ENCODE measurements at places on chromosomes 2 and 18.

- no peak for DNase-seq
Measured at GRCh38 chr2:66771359-66771976, 336.5 kb downstream of the MEIS1 start.

DNA sequence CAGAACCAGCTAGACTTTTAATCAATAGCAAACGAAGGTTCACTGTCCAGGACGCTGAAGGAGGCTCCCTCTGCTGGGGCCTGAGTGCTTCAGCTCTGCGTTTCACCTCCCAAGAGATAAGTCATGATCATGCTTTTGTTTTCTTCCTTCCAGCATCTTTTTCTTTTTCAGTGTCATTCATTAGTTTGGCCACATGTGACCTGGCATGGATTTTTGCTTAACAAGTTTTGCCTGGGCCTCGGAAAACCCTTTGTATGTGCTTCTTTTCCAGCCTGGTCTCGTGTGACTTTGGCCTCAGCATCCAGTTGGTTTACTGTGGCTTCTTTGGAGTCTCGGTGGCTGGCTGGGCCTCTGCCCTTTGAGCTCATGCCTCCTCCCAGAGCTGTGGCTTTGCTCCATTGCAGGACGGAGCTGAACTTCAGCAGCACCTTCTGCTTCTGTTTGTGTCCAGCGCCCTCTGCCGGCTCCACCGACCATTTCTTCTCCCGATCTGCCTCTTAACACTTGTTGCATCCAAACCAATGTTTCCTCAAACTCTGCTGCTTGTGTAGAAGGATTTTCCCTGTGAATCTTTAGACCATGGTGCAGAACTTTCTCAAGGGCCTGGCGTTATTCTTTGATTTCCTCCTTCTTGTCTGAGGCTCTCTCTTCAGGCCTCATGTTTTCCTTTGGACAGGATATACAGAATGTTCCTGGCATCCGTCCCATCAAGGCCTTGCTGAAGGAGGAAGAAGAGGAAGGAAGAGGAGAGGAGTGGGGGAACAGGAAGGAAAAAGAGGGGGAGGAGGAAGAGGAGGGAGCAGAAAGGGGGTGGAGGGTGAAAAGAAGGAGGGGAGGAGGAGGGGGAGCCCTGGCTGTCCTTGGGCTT is 23.6 kb upstream of the HES6 start:
- peak; percentile 85 for DNase-seq

DNA sequence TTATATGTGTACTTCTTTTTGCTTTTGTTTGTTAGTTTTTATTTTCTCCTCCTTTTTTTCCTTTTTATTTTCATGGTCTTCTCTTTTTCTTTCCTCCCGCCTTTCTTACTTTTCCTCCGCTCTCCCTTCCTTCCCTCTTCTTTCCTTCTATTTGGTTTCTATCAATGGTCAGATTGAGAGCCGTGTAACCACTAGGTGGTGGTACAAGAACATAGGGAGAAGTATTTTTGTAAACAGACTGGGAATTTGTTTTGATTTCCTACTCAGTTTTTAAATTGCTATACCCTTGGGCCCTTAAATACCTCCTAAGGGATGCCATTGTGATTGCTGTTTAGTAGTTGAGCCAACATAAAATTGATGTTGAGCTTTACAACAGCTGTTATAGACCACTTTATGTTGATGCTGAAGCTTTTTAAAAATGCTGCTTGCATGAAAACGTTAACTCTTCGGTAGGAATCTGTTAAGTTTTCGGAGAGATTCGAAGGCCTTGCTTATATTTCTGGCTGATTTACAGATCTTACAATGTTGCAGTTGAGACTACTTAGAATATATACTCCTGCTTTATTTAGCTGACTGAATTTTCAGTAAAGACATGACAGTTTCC is 124.2 kb downstream of the UBE2E3 start:
- DNase-seq = peak; percentile 46

DNA sequence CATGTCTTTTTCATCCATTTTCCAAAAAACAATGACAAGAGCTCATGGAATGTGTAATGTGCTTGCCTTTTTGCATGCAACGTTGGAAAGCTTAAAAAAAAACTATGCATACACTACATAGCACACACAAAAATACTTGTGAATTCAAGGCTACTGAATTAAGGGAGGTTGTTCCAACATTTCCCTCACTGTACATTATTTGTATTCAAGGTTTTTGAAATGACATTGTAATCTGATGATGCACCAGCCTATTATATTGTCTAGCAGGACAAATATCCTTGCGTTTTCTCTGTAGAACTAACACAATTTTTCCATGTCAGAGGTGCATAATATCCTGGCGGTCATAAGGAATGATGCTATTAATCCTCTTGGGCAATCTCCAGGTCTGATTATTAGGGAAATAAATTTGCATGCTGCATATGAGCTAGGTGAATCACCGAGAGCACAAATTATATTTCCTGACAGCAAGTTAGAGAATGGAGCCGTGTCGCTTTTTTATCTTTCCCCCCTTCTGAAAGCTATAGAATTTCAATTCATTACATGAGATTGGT is 836.9 kb upstream of the FANCL start:
- DNase-seq = no peak

DNA sequence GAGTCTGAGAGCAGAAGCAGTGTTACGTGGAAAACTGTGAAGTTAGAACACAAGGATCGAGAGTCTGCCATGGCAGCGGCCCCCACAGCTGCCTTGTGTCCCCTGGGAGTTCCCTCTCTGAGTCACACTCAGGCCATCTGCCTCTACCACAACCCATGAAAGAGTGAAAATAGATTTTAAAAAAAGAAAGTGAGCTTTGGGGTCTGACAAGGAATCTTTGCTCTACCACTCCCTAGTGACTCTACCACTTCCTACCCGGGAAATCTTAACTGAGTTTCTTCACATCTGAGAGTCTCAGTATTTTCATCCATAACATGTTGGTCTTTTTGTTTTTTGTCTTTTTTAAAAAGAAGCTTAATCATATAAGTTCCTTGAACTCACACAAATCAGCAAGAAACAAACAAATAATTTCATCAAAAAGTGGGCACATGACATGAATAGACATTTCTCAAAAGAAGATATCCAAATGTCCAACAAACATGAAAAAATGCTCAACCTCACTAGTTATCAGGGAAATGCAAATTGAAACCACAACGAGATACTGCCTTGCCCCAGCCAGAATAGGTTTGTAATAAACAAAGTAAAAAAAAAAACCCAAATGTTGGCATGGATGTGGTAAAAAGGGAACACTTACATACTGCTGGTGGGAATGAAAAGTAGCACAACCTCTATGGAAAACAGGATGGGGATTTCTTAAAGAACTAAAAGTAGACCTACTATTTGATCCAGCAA is 2.4 kb upstream of the MSGN1 start:
- DNase-seq = no peak

GRCh38 chr18:9025091-9025838 is 77.2 kb upstream of the NDUFV2 start:
- DNase-seq = no peak

DNA sequence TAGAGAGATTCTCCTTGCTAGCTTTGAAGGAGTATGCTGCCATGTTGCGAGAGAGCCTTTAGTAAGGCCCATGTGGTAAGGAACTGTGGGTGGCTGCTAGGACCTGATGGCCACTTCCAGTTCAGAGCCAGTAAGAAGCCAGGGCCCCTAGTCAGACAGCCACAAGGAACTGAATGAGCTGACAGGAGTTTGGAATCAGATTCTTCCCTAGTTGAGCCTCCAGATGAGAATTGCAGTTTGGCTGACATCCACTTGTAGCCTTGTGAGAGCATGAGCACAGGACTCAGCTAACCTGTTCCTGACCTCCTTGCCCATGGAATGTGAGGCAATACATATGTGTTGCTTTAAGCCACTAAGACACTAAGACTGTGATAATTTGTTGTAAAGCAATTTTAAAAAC is 1.2 kb upstream of the WDR7 start:
- no peak for DNase-seq

DNA sequence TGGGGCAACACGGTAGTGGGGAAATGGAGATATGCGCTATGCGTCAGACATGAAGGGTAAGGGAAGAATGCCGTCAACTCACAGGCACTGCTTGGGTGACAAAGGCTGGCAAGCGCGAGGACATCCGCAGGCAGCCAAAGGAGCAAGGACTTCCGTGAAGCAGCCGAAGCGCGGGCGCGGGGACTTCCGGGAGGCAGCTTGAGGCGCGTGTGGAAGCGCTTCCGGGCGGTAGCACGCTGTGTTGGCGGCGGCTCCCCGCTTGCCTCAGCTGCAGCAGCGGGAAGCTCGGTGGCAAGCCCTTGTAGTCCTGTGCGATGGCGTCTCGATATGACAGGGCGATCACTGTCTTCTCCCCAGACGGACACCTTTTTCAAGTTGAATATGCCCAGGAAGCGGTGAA is at the start of gene PSMA8:
PSMA8 (plus strand) TSS at position 218 of the 400 bp plus-strand sequence; CDS start at position 315, 97 bp downstream.
- DNase-seq = peak; percentile 6

- no peak for DNase-seq
Measured at GRCh38 chr18:79756143-79756500, 41.6 kb upstream of the KCNG2 start.

DNA sequence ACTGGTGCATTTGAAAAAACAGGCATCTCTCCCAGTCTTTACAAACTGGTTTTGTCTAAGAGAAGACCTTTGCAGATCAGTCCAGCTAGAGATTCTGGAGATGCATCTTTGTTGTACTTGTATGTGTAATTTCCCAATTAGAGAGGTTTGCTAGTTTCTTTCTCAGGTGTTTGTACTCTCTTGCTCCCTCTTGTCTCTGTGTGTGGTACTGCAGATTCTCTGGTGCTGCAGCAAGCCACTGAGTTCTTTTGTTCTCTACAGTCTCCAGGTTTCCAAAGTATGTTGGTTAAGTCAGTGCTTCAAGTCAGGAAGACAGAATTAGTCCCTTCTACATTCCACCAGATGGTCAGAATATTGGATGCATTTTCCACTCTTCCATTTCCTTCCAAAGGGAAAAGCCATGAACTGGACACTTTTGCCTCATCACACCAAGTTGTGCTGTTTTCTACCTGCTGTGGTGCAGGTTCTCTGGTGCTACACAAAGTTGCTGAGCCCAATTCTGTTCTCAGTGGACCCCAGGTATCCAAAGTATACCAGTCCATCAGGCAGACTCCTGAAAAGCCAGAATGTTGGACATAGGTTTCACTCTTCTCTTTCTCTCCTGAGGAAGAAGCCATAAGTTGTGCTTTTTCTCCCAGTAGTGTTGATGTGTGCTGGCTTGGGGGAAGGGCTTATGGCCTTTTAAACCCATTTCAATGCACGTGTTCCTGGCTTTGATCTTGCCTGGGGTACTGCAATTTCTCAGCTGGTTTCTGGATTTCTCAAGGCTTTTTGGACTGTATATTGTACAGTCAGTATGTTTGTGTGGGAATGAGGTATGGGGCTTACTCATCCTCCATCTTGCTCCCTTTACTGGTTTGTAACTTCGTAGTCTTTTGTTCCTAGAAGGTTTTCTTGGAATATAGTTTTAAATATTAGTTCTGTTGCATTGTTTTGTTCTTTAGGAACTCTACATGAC is 29.8 kb downstream of the EPC2 start:
- DNase-seq = peak; percentile 69

DNA sequence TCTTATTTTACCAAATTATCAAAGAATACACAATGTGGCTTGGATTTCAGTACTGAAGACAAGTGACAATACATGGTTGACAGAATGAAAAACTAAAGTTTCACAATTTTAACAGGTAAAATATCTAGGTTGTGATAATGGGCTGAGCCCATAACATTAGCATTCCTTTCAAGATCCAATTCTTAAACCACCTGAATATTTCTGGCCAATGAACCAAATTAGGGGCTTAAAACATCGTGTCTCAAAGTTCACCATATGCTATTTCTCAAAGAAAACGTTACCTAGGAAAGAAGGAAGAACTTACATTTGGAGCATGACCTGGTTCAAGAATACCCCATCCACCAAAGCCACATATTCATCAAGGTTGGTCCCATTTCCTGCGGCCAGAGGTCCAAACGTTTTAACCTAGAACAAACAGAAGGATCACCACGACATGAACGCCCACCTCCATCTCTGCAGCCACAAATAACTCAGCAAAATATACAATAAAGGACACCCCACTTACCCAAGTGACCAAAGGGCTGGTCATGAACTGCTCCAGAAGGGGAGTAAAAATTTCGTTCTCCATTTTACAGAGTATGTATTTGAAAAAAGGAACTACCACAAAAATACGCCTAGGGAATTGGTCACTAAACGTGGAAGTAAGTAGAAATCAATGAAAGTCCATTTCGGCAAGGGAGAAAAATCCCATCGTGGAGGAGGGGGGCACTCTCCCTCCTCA is 984 bp downstream of the CCDC88A start:
- DNase-seq = peak; percentile 30

DNA sequence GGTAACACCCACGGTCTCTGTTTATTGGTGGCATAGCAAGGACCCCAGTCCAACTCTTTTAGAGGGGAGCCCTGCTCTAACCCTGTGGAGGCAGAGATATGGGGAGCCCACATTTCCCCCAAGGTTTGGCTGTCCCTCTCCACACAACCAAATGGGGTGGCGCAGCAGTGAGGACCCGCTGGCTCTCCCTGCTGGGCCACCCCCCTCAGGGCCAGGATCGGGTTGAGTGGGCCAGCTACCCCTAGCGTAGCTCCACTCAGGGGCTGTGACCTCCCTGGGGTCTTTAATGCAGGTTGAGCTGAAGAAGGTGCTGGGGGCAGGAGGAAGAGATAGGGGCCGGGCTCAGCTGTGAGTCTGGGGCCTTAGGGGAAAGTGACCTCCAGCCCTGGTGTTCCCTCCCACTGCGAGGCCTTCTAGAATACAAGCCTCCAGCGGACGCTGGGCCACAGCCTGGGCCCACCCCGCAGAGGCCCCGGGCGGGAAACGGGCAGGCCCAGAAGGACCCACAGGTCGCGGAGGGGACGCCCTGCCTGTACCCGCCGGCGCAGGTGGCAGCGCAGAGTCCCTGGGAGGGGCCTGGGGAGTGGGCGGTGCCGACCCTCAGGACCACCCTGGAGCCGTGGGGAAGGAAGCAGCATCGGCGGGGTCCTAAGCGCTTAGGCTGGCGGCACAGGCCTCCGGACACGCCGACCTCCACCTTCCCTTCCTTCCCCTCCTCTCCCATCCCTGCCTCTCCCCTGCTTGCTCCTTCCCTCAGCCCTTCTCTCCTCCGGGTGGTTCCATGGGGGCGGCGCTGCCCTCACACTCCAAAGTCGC is 9.6 kb downstream of the CROCC2 start:
- DNase-seq = no peak

DNA sequence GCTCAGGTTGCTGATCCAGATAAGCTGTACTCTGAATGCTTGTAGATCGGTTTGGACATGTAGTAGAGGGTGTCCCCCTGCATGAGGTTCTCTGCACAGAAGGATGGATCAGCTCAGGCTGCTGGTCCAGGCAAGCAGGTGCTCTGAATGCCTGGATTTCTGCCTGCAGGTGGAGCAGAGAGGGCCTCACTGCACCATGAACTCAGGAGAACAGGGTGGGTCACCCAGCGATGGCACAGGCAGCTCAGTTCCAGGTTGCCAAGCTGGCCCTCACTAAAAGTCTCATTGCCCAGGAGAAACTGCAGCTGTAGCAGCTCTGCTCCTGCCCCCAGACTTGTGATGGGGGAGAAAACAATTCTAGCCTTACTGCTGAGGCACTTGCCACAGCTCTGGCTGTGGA is 491.8 kb downstream of the XIRP2 start:
- no peak for DNase-seq
